ENCODE measurements at places on chromosomes 3 and 15.

DNA sequence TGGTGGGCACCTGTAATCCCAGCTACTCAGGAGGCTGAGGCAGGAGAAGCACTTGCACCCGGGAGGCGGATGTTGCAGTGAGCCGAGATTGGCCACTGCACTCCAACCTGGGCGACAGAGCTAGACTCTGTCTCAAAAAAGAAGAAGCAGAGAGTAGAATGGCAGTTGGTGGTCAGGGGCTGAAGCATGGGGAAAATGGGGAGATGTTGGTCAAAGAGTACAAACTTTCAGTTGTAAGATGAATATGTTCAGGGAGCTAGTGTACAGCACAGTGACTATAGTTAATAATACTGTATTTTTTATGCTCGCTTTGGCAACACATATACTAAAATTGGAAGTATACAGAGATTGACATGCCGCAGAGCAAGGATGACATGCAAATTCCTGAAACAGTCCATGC is 41.5 kb downstream of the PCNP start:
- no peak for DNase-seq

DNA sequence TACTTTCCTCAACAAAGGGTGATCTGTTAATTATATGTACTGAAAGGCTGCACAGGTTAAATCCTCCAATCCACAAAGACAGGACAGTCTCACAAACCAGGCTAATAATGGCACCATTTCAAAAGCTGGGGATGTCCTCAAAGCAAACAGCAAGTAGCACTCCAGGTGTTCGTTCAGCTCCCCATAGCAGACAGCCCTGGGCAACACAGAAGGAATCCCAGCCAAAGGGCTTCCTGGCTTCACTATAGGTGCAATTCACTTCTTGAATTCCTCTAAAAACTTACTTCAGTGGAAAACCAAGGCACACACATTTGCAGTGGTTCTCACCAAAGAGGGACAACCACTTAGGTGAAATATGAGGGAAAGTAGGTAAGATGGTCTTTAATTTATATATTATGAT is 166.7 kb downstream of the CTNNB1 start:
- no peak for DNase-seq

- DNase-seq: no peak
These were observed 27.0 kb downstream of the C2CD4A start for GRCh38 chr15:62093809-62094208.

GRCh38 chr3:160757233-160758106 is 1.4 kb downstream of the PPM1L start:
- DNase-seq: no peak

DNA sequence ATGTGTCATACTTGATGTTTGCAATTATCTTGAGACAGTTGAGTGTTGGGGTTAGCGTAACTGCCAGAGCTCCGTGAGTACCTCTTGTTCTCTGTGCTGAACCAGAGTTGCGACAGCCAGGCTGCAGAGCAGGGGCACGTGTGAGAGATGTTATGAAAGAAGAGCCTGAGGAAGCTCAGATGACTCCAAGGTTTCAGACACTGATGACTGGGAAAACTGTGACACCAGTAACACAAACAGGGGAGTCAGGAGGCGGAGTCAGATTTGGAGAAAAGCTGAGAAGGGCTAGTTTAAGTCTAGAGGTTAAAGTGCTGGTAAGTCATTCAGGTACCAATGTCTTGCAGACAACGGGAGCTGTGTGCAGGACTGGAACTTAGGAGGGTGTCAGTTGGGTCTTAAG is 45.0 kb downstream of the BLM start:
- no peak for DNase-seq

DNA sequence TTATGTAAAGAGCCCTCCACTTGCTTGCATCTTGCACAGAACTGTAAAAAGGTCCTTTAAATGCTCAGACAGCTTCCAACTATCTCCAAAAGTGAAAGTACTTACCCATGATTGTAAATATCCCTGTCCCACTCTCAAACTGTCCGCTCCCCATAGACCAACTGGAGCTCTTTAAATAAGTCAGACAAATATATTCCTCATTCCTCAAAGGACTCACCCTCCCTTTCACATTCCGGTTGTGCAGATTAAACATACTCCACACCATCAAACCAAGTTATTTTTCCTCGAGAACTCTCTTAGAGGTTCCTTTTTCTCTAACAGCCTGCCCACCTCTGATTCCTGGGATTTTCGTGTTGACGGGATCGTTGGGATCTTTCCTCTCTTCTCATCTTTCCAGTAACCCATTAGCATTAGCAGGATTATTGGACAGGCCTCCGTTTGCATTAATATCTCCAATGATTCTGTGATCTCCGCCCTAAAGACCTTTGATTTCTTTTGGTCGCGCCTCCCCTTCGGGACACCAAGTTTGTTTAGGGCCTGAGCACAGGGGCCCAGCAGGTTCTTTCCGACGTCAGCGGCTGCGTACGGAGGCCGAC is 763 bp downstream of the GOLGB1 start:
- no peak for DNase-seq

GRCh38 chr3:149736175-149736952 is 15.9 kb downstream of the COMMD2 start:
- no peak for DNase-seq

GRCh38 chr15:28936481-28936881 is 50.7 kb downstream of the APBA2 start:
- DNase-seq: no peak

DNA sequence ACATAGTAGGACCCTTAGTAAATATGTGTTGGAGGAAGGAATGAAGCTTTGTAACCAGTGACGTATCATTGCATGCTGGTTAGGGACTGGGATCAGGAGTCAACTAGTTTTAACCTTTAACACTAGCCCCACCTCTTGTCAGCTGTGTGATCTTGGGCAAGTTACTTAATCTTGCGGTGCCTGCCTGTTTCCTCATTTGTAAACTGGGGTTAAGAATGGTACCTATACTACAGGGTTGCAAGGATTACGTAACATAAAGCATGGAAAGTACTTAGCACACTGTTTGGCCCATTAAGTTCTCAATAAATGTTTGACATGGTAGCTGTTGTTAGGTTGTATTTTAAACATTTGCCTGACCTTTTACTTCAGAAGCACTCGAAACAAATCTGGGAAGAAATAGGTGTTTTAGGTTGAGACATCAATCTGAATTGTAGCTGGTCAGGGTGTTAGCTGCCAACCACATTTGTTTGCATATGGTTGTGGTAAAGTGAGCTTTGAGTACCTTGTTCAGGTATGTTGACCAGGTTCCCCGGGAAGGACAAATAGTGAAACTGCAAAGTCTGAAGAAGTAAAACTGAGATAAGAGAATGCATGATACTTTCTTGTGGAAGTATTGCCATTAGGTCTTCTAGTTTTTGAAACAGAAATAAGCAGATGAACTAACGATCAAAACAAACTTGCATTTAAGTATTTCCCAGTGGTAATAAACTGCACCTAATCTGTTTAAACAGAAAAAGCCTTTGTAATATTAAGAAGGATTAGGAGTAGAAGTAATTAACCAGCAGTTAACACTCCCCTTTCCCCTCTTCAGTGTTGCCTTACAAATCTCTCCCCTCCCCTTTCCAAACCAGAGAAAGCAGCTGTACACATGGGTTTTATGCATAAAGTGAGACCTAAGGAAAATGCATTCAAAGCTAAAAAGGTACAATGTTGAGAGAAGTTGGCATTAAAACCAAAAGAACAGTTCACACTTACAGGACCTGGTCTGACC is 25.8 kb upstream of the SCAANT1 start:
- DNase-seq: no peak

- DNase-seq: no peak
These were observed 9.8 kb upstream of the SLC25A36 start for GRCh38 chr3:140931801-140932200.

GRCh38 chr3:100009276-100010086 is 104.8 kb downstream of the FILIP1L start:
- no peak for DNase-seq

DNA sequence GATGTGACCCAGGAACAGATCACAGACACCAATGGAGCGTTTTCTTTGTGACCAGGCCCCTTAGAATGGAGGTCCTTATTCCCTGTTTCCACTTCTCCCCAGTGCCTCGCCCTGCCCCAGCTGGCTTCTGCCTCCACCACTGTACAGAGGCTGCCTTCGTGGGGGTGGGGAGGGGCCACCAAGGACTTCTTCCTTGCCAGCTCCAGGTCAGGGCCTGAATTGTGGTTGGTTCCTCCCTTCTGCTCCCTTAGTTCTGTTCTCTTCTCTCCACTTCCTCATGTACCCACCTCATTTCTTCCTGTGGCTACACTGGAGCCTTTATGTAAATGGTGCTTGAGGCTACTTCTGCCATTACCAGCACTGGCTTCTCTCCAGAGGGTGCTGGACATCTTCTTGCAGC is 16.4 kb downstream of the TGM4 start:
- DNase-seq: no peak

- DNase-seq: no peak
These were observed 286.4 kb downstream of the ZIC4 start for GRCh38 chr3:147119989-147120388.

- no peak for DNase-seq
These were observed 292.8 kb downstream of the LPP start for GRCh38 chr3:188446766-188447165.

DNA sequence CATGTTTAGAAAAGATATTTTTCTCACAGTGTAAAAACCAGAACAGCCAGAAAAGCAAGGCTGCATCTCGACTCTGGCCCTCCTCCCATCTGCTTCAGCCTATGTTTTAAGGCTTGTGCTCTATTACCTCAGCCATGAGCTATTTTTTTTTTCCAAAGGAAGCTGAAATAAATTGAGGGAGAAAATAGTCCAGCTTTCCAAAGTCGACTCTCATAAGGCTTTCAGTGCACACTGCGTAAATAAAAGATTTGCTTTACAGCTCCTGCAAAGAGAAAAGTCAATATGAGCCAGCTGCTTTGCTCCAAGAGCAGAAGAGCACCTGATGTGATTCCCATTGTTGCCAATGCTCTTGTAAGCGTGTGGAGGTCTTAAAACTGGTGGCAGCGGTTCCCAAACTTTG is 26.7 kb downstream of the SCG3 start:
- DNase-seq: peak; percentile 39

- DNase-seq: no peak
These were observed 245.2 kb downstream of the EFHB start for GRCh38 chr3:19688767-19689166.

GRCh38 chr3:151377768-151378385 is 6.7 kb downstream of the P2RY12 start:
- DNase-seq: no peak

DNA sequence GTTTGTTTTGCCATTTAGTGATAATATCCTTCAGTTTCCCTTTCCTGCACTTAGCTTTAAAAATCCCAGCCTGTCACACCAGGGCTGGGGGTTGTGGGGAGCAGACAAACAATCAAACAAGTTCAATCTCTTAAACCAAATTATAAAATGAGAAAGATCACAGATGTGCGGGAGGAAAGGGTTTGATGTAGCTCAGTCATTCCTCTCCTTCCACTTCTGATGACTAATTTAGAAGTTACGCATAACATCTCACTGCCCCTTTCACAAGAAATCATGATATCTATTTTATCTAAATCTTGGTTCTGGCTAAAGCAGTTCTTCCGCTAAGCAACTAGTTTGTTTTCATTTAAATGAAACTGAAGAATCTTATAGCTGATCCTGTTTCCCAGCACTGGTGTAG is 34.1 kb upstream of the ATG7 start:
- no peak for DNase-seq

GRCh38 chr15:39232512-39232911 is 348.4 kb upstream of the THBS1 start:
- DNase-seq: no peak

DNA sequence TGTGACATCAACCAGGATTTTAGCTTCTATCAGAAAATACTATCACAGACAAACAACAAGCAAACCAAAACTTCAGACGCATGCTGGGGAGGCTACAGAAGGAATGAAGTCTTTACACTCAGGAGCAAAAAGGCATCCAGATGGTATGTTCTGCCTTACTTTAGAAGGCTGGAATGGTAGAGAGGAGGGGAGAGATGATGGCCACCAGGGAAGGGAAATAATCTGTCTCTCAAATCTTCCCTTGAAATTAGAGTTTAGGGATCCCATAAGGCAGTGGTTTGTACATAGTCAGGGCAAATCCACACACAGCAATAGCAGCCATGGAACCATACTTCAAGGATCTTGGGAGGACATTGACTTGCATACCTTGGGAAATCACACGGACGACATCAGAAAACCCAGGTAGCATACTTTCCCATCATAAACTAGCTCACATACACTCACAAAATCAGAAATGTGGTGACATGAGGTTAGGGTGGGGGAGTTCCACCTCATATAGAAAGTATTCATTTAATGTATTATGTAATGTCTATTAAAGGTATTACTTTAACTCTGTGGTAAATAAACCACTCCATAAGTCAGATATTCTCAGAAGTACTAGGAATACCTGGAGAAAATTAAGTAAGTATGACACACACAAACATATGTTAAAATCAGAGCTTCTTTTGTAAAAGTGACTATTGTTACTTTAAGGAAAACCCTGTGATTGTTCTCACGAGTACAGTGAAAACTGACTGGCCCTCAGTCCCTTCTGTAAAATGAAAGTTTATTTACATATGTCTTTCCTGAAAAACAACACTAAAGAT is 9.4 kb downstream of the BTLA start:
- DNase-seq: no peak

DNA sequence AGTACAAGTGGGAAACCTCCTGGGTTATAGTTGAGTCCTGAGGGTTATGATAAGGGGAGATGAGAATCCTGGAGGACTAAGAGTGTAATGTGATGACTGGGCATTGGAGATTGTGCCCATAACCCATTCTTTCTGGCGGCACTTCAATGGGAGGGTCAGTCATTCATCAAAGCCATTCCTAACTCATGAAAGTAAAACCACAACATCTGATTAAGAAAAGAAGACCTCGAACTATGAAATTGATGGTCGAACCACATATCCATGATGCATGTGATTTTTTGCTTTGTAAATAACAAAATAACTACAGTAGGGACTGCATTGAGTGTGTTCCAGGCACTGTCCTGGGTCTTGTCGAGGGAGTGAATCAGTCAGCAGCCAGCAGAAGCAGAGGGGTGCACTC is 215.1 kb downstream of the SHQ1 start:
- DNase-seq: no peak

DNA sequence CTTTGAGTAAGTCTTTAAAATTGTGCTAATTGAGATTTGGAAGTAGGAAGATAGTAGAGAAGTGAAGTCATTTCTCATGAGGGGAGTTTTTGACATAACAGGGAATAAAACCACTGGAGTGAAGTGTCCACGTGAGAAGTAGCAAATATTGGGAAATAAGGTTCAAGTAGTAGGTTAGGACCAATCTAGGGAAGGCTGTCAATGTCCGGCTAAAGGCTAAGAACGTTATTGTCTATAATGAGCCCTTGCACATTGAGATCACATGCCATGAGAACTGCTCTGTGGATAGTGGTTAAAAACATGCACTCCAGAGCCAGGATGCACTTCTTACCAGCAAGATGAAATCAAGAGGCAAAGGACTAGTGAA is 459.9 kb upstream of the TPRG1 start:
- no peak for DNase-seq

GRCh38 chr3:177992993-177993970 is 543.0 kb upstream of the KCNMB2 start:
- DNase-seq: no peak

GRCh38 chr3:59263152-59263551 is 213.3 kb upstream of the CFAP20DC start:
- no peak for DNase-seq

Data from NCI-H1694 (cell line).